ENCODE measurements at places on chromosomes 7 and 10. TPM values are rescaled to one million over a fixed set of nuclear protein-coding genes. Genes with fewer than 3 reads are reported as not detected.

Gene AP1S1
- 7.7 TPM for total RNA-seq

Gene PLXNA4
- total RNA-seq, result 30.2 TPM

Gene LIPM
- total RNA-seq, result not detected

Gene LBX1
- not detected for total RNA-seq

Gene SYT15
- total RNA-seq, result 7.9 TPM

Gene TFR2
- total RNA-seq, result 0.94 TPM

Gene JCAD
- 33.8 TPM for total RNA-seq

Gene AZGP1
- 411 TPM for total RNA-seq

Gene NSMCE4A
- 86.3 TPM for total RNA-seq

Gene FFAR4
- 5.8 TPM for total RNA-seq

Gene UBE2D1
- 34.2 TPM for total RNA-seq

Gene TAS2R41
- not detected for total RNA-seq

Gene PKD2L1
- total RNA-seq, result 1.2 TPM

Gene SPDYE2B
- not detected for total RNA-seq

Gene OR9A2
- not detected for total RNA-seq

Gene PPP1R17
- not detected for total RNA-seq

Gene CCL24
- total RNA-seq, result 9.3 TPM

Gene UNCX
- not detected for total RNA-seq

Gene IFIT1B
- total RNA-seq, result not detected

Gene VENTX
- total RNA-seq, result 3.6 TPM

Gene AKR1C8
- 3.6 TPM for total RNA-seq

Gene COL1A2
- 320 TPM for total RNA-seq

Gene TLL2
- total RNA-seq, result not detected

Gene TSPAN12
- total RNA-seq, result 12.1 TPM

Gene TRIL
- 0.68 TPM for total RNA-seq

Gene ARMS2
- not detected for total RNA-seq

Gene VAX1
- not detected for total RNA-seq

Gene LRRC4
- total RNA-seq, result 1.0 TPM

Gene CCDC146
- total RNA-seq, result 16.1 TPM

Gene MRPL32
- total RNA-seq, result 49.0 TPM

Gene DDIT4
- 300 TPM for total RNA-seq

Gene AUTS2
- 22.4 TPM for total RNA-seq

Gene CFAP69
- 12.6 TPM for total RNA-seq

Gene RNF133
- total RNA-seq, result 2.4 TPM

Gene GTF2IRD1
- 10.7 TPM for total RNA-seq

Gene PPIA
- 921 TPM for total RNA-seq

Gene TUBB8
- not detected for total RNA-seq

Gene ZRANB1
- 44.7 TPM for total RNA-seq

Gene ARMH3
- total RNA-seq, result 17.4 TPM

Gene NYAP1
- total RNA-seq, result not detected

Gene PRLHR
- not detected for total RNA-seq

Gene HOXA3
- total RNA-seq, result 3.9 TPM

Gene GPR85
- total RNA-seq, result 1.7 TPM

Gene OPN1SW
- not detected for total RNA-seq

Gene PAPSS2
- total RNA-seq, result 42.9 TPM

Gene SPDYE11
- not detected for total RNA-seq

Gene ASAH2
- 0.34 TPM for total RNA-seq

Gene LRRC18
- total RNA-seq, result not detected

Gene TRIM74
- not detected for total RNA-seq

Gene EIF5AL1
- 0.17 TPM for total RNA-seq

Gene ZWINT
- 4.2 TPM for total RNA-seq

Gene COL28A1
- 1.5 TPM for total RNA-seq

Data from subcutaneous adipose tissue (tissue), 4 donors.